ENCODE measurements at places on chromosomes 12 and 14.

GRCh38 chr14:31993521-31993951 is 83.6 kb upstream of the ARHGAP5 start:
- no peak for DNase-seq

- no peak for DNase-seq
Observed at GRCh38 chr12:46893434-46893833, 67.6 kb upstream of the SLC38A4 start.

GRCh38 chr12:47908738-47909137 is 3.9 kb upstream of the VDR start:
- DNase-seq = no peak

DNA sequence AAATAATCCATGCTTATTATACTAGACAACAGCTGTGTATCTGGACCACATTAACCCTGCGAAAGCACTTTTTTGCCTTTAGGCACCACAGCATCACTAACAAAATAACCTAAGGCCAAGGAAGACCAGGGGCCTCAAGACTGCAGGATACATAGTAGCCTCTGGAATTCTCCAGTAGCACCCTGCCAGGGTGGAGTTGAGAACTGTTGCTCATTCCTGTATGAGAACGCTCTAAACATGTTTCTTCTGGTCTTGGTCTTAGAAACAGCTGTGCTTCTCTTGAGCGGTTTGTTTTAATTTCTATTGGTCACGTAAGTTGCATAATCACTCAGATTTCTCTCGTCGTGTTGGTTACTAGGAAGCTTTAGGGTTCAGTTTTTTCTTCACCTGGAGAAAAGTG is 7.9 kb downstream of the B4GALNT3 start:
- no peak for DNase-seq

GRCh38 chr14:98298481-98299244 is 973.3 kb downstream of the BCL11B start:
- DNase-seq = no peak

GRCh38 chr12:105492591-105493545 is 162.4 kb downstream of the C12orf75 start:
- DNase-seq = no peak

- DNase-seq = no peak
Observed at GRCh38 chr12:1064317-1064716, 73.3 kb downstream of the ERC1 start.

DNA sequence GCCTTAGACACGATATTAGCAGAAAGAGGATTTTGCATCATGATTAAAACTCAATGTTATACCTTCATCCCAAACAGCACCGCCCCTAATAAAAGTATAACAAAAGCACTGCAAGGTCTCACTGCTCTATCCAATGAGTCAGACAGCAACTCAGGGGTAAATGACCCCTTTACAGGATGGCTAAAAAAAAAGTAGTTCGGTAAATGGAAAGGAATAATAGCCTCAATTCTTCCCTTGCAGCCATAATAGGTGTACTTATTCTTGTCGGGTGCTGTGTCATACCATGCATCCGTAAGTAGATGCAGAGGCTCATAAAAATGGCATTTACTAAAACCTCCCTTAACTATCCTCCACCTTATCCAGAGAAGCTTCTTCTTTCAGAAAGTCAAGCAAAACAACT is 53.9 kb upstream of the AP4S1 start:
- DNase-seq = no peak

Data from stimulated activated CD8-positive, alpha-beta memory T cell treated with anti-CD3 and anti-CD28 coated beads, Interleukin-15, amount 100 ng/mL, for 48 hours (primary cell).